ENCODE measurements at places on chromosomes 12 and 14.

GRCh38 chr12:19771858-19772257 lies 332.6 kb downstream of the AEBP2 start:
- DNase-seq, result no peak

DNA sequence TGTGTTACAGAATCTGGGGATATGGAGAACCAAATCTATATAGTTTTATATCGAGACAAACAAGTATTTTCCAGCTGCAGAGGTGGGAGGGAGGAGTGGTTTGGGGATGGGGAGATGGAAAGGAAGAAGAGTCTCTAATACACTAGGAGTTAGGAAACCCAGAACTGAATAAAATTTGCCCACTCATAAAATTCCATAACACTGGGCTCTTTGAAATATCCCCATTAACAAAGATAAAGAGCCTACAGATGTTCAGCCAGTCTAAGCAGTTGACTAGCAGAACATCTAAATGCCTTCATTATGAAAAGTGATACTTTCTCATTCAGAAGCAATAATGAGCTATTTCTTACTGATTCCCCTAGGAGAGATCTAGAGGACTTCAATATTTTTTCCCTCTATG lies 151.7 kb upstream of the GZMB start:
- no peak for DNase-seq

GRCh38 chr14:73102806-73103497 lies 33.4 kb upstream of the PSEN1 start:
- DNase-seq, result no peak

DNA sequence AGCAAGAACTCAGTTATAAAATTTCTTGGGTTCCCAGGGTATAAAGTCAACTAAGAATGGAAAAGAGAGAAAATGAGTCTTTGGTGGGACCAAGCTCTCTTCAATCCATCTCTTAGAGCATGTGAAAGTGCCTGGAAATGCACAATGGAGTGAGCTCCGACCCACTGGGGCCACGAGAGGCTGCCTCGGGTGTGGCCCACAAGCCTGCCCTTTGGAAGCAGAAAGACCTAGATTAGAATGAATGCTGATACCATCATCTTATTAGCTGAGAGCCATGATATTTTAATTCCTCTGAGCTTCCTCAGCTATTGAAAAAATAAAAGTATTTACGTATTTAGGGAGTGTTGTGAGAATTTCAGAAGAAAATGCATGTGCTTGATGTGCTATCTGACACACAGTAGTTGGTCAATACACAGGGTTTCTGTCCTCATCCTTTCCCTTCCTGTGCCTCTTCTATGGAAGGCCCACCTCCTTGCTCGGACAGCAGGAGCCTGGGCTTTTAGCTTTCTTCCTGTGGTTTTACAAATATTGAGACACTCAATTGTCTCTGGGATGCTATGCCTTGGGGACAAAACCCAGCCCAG lies 42.5 kb downstream of the VDR start:
- DNase-seq, result no peak

DNA sequence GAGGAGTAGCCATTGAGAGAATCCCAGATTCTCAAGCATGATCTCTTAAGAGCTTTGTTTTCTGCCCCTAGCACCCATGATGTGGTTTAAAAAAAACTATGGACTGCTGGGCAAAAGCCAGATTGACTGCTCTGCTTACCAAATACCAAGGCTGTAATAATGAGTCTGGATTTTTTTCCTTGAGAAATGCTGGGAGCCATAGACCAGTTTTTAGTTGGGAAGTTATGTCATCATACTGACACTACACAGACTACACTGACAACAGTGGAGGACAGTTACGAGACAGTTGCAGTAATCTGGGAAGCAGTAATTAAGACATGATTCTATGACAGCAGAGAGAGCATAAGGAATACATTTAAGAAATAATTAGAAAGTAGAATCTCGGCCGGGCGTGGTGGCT lies 35.8 kb downstream of the SPATA7 start:
- DNase-seq, result no peak

- no peak for DNase-seq
These were observed 225.0 kb downstream of the GXYLT1 start for GRCh38 chr12:41919526-41920261.

DNA sequence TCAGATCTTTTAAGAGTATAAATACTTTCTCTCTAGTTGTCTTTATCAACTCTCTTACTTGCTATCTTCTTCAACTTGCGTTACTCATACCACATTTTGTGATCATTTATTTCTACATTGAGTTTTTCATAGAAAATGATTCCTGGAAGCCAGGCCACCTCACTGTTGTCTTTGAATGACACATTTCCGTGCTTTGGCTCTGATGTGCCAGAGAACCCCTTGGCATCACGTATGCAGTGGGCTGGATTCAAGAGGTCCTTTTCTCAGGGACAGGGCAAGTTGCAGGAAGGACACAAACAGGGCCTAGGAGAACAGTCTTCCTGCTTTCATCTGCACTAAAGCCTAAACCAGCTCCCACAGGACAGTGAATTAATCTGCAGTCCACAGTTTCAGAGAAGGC lies 70.3 kb upstream of the PYGL start:
- no peak for DNase-seq

- no peak for DNase-seq
These were observed 4.7 kb downstream of the TDRD9 start for GRCh38 chr14:103932791-103933490.

GRCh38 chr14:38524636-38525509 lies 269.0 kb upstream of the CLEC14A start:
- no peak for DNase-seq

DNA sequence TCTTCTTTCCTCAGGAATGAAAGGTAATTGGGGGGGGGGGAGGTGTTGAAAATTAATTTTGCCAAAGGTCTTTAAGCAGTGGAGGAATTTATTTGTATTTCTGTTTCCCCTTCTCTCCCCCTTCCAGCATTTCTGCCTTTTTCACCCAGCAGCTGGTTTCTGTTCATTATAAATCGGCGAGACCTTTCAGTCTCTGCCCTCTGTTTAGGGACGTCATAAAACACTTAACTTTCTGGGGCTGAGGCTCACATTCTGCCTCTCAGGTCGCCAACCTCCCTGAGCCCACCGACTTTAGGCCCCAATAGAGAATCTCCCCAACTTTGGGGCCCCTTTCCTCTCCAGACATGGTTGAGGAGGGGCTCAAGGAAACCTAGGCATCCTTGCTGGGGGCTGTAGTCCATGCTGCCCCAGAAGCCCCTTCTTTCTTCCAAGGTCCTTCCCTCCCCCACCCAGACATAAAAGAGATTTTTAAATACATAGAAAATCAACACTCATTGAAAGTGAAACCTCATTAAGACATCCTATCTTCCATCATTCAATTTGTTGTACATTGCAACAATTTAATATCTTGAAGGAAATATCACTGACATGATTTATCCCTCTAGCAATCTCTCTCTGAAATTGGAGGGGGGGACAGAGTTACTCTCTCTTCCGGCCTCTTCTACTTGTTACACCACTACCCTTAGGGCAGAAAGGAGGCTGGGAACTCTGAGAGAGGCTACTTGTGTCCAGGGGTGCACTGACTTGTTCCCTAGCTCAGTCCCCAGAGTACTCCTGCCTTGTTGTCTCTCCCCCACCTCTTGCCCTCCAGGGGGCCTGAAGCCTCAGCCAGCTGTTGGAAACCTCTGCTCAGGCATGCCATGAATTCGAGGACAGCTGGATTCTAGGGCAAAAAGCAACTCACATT lies 2.5 kb upstream of the HOXC6 start:
- DNase-seq, result no peak

DNA sequence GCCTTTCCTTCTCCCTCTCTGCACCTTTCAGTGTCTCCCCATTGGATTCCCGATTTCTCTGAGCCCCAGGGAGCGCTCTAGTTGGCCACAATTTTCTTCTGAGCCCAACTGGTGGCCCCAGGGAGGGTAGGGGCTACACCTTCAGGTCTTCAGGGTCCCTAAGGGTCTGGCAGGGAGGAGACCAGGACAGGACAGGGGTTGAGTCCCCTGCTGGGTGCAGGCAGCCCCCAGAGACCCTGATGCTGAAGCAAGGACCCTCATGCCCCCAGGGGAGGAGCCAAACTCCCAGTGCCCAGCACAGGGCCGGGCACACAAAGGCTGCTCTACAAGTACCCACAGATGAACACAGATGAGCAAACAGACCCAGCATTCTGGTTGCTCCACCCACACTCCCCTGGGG lies 12.7 kb downstream of the FOXN4 start:
- DNase-seq, result no peak

DNA sequence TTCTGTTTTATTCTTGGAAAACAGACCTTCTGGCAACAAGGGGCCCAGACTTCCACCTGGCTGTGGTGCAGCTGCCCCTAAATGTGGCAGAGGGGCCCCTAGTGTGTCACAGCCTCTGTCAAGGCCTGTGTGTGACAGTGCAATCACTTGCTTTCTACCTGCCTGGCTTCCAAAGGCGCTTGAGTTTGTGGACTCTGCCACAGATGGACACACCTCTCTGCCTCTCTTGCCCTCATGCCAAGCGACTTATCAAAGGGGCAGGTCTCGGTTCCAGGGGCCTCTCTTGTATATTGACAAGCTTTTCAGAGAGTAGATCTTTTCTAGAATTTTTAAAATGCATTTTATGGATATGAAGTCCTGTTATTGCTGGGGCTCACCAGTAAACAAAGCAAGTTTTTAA lies 217.2 kb downstream of the SLC15A4 start:
- no peak for DNase-seq

GRCh38 chr12:104473374-104473983 lies 16.7 kb downstream of the CHST11 start:
- DNase-seq, result no peak

DNA sequence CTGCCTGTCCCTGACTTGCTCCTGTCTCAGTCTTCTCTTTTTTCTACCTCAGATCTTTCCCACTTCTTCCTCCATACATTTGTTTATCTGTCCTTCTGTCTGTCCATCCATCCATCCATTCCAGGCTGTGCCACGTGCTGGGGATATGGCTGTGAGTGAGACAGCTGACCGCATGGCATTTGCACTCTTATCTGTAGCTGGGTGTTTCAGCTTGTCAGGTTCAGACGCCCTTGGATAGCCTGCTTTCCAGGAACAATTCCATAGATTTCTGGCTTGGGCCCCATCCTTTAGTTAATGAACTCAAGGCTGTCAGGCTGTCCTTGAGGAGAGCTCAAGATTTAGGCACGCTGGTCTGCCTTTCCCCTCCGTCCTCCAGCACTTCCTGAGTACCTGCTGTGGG lies 116.6 kb downstream of the TSPAN9 start:
- no peak for DNase-seq

DNA sequence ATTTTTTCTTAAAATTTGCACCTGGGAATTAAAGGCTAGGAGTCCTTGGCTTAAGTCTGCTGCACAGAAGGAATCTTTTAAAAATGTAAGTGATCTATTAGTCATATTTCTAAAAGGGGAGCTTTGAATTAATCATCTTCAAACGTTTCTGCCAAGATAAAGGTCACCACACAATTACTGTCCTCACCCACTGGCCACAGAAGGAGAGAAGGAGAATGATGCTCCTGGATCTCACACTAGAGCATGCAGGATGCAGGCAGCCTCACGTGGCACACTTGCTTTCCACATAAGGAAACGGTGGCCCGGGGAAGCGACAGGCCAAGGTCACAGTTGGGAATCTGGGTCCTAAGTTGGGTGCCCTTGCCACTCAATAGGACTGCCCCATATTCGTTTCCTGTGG lies 16.9 kb downstream of the PLEKHG7 start:
- DNase-seq, result no peak

- no peak for DNase-seq
These were observed 49.0 kb downstream of the ZC3H14 start for GRCh38 chr14:88611878-88612277.

GRCh38 chr12:118368821-118369220 lies 3.9 kb downstream of the TAOK3 start:
- DNase-seq, result no peak

DNA sequence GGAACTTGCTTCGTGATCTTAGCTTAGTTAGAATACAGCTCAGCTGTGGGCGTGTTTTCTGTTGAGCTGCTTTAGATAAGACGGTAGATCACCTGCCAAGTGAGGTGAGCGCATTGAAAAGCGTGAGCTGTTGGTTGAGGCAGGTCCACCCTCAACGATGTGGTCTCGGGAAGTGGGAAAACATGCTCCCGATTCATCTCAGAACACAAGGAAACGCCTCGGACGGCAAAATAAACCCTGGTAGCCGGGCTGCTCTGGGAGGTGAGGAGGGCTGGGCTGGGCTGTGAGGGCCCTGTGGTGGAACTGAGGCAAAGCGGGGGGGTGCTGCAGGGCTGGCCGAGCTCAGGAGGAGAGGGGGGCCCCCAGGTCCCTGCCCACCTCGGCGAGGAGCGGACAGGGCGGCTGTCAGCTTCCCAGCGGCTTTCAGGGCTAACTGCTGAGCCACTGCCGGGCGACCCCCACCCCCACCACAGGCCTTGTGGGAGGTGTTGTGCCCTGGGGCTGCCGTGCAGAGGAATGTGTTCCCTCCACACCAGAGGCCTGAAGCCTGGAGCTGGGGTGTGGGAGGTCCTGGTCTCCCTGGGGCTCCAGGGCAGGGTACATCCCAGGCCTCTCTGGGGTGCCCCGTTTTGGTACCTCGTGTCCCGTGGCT lies 30.7 kb downstream of the NOC4L start:
- peak; percentile 5 for DNase-seq

GRCh38 chr14:23483236-23483854 lies 13.8 kb downstream of the NGDN start:
- no peak for DNase-seq

- DNase-seq, result no peak
These were observed 82.7 kb downstream of the PPP2R5C start for GRCh38 chr14:101844219-101844618.

DNA sequence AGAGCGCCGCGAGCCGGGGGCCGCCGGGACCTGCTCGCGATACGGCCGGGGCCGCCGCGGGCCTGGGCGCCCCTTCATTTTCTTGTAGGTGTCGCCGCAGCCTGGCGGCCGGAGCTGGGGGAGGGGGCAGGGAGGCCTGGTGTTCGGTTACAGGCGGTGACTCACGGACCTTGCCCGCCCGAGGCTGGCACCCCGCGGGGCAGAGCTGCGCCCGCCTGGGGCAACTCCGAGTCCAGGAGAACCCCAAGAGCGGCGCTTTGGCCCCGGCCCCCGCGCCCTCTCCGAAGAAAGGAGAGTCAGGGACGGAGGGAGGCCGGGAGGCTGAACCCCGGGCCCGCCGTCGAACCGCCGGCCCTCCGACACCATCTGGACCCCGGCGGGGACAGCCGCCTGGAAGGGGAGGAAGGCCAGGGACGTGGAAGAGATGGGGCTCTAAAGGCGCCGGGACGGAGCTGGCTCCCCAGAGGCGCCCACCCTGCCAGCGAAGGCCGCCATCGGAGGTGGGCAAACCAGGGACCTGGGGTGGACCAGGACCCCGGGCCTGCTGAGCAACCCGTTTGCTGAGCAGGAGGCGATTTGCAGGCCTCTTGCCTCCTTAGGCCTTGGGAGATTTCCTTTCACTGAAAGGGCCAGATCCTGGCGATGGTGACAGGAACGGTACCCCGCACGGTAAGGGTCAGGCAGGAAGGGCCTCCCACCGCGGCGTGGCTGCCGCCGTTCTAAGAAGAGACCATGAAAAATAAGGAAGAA lies 843 bp upstream of the NUAK1 start:
- DNase-seq, result no peak

Data from naive thymus-derived CD8-positive, alpha-beta T cell (primary cell).